ENCODE measurements at places on chromosomes 13 and 19. TPM values are rescaled to one million over a fixed set of nuclear protein-coding genes. Genes with fewer than 3 reads are reported as not detected.

The SYNGR4 gene
- total RNA-seq = not detected

The KLK15 gene
- total RNA-seq = not detected

The MBOAT7 gene
- total RNA-seq = 218 TPM

The PLIN4 gene
- not detected for total RNA-seq

The LGALS7 gene
- total RNA-seq = not detected

The LGALS14 gene
- total RNA-seq = not detected

The GAPDHS gene
- total RNA-seq = not detected

The SNRPA gene
- total RNA-seq = 169 TPM

The B3GNT3 gene
- 17.3 TPM for total RNA-seq

The FLT3 gene
- 0.58 TPM for total RNA-seq

The GNA15 gene
- total RNA-seq = 1.2 TPM

- DNase-seq = no peak
These were observed at the start of gene RHPN2 for GRCh38 chr19:33064792-33065550. Gene RHPN2, minus strand, starts transcription at chr19:33064888. Its CDS starts 36 bp downstream, at chr19:33064852.

GRCh38 chr13:46736541-46737310 is 60.2 kb downstream of the ESD start:
- DNase-seq = no peak

- no peak for DNase-seq
These were observed 418 bp downstream of the ZNF444 start for GRCh38 chr19:56141417-56141993.

DNA sequence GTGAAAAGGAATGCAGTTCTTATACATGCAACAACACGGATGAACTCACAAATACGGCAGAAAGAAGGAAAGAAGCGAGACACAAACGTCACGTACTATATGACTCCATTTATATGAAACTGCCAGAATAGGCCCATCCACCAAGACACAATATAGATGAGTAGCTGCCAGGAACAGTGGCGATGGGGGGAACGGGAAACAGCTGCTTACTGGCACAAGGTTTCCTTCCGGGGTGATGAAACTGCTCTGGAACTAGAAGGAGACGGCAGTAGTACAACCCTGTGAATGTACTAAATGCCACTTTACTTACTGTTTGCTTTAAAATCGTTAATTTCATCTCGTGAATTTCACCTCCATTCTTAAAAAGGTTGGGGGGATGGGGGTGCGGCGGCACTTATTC is 28.9 kb downstream of the MLLT1 start:
- no peak for DNase-seq

DNA sequence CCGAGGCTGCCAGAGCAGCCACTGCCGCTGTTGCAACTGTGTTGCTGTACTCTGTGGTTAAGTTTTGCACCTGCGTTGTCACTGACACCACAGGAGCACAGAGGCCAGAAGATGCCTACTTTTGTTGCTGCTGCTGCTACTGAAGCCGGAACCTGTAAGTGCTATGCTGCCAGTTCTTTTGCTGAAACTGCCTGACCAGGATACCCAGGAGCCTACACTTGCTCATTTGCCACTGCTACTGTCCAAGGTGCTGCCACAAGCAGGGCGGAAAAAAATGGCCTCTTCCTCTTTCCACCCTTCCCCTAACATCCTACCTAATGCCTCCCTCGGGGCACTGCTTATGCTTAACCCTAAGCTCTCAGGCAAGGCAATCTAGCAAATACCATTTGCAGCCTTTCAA is 29.0 kb upstream of the NBEA start:
- DNase-seq = no peak

DNA sequence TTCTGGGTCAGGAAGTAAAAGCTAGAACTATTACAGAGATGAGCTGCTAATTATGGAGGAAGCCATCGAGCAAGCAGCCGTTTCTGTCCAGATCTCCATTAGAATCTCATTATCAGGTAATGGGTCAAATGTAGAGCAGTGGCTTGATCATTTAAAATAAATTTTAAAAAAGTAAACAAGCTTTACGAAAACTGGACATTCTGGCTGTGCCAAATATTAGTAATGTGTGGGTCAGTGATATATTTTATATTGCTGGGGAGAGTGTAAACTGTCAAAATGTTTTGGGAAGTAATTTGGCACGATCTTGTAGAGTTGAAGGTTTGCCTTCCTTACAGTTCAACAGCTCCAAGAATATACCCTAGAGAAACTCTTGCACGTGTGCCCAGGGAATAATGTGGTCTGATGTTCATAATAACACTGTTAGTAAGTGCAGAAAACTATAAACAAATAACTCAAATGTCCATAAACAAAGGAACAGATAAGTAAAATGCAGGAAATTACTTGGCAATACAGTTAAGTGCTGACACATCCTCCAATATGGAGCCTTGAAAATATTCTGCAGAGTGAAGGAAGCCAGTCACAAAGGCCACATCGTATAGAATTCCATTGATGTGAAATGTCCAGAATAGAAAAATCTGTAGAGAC is 127.2 kb upstream of the UBL3 start:
- DNase-seq = no peak

- DNase-seq = no peak
These were observed 357.2 kb downstream of the DLEU7 start for GRCh38 chr13:50485979-50486935.

DNA sequence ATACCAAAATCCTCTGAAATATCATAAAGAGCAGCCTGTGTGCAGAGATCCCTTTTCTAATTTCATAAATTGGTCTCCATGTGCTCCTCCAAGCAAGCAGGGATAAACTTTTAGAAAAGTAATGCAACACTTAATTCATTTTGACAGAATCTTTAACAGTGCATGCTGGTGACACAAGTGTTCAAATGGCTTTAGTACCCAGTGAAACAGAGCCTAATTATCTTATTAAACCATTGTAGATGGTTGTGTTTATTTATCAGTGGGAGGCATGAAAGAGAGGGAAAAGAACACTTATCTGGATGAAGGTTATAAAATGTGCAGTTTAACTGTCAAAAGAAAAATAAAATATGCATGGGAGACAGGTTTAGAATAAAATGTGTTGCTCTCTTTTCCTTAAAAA is 945.0 kb upstream of the PCDH20 start:
- DNase-seq = no peak

DNA sequence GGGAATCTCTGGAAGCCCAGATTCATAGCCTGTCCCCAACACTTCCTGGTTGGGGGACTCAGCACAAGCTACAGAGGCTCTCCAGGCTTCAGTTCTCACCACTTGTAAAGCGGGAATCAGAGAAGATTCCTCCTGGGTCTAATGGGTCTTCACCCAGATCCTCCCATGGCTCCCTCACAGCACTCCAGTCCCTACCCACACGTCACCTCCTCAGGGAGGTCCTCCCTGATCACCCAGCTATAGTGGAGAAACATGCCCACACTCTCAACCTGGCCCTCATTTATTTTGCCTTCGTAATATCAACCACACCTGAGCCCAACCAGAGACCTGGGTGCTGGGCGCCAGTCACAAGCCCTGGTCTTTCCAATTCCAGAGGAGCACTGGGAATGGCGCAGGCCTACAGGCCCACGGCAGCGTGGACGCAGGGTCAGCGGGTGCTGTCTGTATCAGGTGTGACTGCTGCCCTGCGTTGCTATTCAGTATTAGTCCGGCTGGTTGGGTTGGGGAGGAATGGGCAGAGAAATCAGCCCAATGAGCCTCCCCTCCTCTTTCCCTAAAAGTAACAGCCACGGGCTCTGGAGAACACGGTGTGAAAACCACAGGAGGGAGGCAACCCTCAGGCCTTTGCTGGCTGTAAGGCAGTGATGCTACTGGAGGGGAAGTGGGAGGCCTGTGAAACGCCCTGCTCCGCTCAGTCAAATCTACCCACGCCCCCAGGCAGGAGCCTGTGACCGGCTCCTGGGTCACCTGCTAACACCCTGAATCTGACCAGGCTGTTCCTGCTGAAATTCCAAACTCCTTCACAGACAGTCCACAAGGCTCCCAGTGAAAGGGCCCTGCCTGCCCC is 5.2 kb downstream of the AKT2 start:
- no peak for DNase-seq

- no peak for DNase-seq
These were observed 13.1 kb downstream of the NAXD start for GRCh38 chr13:110628477-110628793.

DNA sequence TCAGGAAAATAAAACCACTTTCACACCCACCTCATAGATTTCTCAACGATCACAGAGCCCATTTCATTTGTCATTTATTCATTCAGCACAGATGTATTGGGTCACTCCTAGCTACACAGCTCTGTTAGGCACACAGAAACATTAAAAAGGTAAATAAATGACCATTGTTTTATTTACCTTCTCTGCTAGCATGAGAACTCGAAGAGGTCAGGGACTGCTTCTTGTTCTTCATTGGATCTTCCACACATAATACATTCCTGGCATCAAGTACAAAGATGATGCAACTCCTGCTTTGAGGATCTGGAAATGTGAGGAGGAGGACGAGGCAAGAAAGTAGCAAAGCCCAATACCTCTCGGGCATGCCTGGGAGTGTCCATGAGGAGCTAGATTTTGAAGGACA is 168.1 kb downstream of the RBM26 start:
- no peak for DNase-seq

- no peak for DNase-seq
These were observed 2.7 kb downstream of the CYP4F12 start for GRCh38 chr19:15675560-15675959.

GRCh38 chr19:15885919-15886318 is 12.0 kb downstream of the CYP4F2 start:
- no peak for DNase-seq

DNA sequence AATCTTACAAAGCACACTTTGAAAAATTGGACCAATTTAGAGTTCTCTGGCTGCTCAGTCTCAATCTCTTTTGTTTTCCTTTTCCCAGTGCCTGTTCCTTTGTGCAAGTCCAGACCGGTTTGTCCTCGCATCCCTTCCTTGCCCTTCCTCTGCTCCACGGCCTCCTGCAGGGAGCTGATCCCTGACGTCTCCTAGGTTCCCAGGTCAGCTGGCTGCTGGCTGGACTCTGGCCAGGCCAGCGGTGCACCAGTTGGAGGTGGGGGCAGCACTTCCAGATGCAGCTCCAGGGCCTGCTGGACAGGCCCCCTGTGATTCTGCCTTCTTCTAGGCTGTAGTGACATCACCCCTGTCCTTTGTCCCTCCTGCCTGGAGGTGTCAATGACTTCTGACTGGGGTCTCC is 44.0 kb upstream of the KPNA3 start:
- DNase-seq = no peak

DNA sequence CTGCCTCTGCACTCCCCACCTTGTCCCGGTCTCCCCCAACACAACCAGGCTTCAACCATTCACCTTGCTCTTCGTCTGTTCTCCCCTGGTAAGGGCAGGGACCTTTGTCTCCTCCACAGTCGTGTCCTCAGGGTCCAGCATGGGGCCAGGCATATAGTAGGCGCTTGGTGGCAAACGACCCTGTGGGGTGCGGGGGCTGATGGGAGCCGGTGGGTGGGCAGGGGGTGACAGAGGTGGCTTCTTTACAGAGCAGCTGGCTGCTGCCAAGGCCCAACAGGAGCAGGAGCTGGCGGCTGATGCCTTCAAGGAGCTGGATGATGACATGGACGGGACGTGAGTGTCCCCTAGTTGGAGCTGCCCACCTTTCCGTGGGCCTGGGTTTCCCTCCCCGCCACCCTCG is 9.7 kb downstream of the PRKCSH start:
- no peak for DNase-seq

- no peak for DNase-seq
These were observed 61.0 kb downstream of the EDNRB start for GRCh38 chr13:77857531-77858209.

DNA sequence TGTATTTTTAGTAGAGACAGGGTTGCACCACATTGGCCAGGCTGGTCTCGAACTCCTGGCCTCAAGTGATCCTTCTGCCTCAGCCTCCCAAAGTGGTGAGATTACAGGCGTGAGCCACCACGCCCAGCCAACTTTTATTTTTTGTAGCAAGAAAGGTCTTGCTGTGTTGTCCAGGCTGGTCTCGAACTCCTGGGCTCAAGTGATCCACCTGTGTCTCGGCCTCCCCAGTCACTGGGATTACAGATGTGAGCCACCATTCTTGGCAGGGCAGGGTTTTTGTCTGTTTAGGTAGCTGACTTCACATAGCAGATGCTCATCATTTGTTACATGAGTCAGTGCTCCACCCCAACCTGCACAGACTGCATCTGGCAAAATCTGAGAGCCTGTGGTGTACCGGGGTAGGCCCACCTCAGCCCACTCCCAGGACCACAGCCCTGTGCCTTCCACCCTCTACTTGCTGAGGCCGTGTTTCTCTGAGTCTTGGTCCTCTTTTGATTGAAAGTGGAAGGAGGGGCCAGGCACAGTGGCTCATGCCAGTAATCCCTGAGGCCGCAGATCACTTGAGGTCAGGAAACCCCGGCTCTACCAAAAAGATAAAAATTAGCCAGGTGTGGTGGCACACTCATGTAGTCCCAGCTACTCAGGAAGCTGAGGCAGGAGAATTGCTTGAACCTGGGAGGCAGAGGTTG is 4.2 kb upstream of the TNPO2 start:
- DNase-seq = no peak

DNA sequence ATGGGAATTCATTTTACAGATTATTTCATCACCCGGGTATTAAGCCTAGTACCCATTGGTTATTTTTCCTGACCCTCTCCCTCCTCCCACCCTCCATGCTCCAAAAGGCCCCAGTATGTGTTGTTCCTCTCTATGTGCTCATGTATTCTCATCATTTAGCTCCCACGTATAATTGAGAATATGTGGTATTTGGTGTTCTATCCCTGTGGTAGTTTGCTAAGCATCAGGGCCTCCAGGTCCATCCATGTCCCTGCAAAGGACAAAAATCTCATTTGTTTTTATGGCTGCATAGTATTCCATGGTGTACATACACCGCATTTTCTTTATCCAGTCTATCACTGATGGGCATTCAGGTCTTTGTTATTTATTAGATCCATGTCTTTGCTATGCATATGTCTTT is 894.1 kb upstream of the MIR17HG start:
- no peak for DNase-seq

- DNase-seq = no peak
These were observed 203.5 kb upstream of the HTR2A start for GRCh38 chr13:47100214-47100853.

- DNase-seq = no peak
These were observed 9.1 kb upstream of the LHFPL6 start for GRCh38 chr13:39612023-39612637.

DNA sequence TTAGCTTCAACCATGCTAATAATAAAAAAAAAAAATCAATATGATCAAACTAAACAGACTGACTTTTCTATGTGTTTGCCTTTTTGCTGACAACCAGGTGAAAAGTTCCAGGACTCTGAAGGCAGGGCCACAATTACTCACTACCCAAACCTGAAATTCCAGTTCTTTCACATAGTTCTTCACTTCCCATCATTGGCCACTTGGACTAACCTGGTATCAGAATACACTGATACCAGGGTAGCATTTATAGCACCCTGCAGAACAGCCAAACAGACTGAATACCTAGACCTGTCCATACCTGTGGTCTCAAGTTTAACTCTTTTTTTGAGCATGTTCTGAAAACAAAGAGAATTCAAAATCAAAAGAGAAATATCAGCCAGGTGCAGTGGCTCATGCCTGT is 25.1 kb downstream of the ELF1 start:
- DNase-seq = no peak

GRCh38 chr13:94170145-94170571 is 309.3 kb downstream of the DCT start:
- no peak for DNase-seq

GRCh38 chr13:66391322-66391721 is 838.8 kb downstream of the PCDH9 start:
- DNase-seq = no peak

- DNase-seq = no peak
These were observed 70.3 kb downstream of the ALOX5AP start for GRCh38 chr13:30805603-30806011.

All from epithelial cell of proximal tubule (primary cell).